ENCODE measurements at places on chromosomes 5 and 9.

DNA sequence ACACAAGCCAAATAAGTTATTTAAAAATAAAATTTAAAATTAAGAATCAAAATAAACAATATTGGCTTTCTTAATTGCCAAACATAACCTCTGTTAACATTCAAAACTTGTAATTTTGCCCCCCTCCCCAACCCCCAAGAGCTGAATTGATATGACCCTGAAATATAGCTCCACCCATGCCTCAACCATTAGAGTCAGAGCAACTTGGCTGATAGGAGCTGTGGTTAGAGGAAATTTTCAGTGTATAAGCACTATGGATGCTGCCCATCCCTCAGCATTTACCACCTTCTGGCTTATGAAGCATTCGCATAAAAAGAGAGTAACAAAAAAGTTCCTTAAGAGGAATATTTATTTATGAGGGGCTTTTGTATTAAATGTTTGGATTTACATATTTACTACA, 6.1 kb downstream of the POC5 start:
- no peak for DNase-seq

GRCh38 chr5:156109317-156110023, 217.5 kb upstream of the SGCD start:
- DNase-seq, result peak; percentile 74

GRCh38 chr5:170097934-170098333, 7.8 kb upstream of the FOXI1 start:
- no peak for DNase-seq

DNA sequence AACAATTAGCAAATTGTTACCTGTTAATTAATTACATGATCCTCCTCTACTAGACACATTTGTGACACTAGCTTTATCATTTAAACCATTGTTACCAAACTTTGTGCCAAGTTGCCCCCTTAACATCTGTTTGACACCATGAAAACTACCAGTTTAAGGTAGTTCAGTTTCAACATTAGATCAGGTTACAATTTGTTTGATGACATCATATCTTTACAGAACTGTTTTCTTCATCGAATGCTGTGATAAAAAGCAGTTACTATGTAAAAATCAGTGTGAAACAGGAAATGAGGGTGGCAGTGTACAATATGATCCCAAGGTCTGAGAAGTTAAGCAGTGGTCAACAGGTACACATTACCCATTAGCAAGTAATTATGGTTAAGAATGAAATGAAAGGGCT, 17.7 kb downstream of the GIN1 start:
- no peak for DNase-seq

DNA sequence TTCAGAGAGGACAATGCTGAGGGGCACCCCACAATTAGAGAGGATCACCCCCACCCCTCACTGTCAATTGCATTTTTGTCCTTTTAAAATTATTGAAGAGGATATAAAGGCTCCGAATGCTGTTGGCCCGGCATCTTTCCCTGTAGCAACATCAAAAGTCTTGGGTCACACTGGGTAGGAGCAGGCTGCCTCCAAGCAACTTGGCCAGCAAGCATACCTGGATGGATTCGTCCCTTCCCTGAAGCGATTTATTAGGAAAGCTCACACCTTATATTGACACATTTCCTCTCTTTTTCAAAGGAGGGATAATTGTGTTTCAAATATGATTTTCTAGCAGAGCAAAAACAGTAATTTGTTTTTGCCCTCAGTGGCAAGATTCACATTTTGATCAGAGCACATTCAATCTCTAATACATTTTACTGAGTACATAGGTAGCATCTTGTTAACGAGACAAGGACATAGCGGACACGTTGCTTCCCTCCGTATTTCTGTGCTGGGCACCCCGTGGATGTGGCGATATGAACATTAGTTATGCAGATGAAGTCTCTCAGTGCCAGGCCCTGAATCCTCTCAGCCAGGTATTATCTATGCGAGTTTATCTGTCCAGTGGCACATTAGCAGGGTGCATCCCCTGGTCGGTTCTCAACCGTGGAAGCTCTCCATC, 321.5 kb downstream of the NTRK2 start:
- DNase-seq, result no peak

- peak; percentile 2 for DNase-seq
These were observed 1.6 kb downstream of the BTNL3 start for GRCh38 chr5:180990086-180990881.

DNA sequence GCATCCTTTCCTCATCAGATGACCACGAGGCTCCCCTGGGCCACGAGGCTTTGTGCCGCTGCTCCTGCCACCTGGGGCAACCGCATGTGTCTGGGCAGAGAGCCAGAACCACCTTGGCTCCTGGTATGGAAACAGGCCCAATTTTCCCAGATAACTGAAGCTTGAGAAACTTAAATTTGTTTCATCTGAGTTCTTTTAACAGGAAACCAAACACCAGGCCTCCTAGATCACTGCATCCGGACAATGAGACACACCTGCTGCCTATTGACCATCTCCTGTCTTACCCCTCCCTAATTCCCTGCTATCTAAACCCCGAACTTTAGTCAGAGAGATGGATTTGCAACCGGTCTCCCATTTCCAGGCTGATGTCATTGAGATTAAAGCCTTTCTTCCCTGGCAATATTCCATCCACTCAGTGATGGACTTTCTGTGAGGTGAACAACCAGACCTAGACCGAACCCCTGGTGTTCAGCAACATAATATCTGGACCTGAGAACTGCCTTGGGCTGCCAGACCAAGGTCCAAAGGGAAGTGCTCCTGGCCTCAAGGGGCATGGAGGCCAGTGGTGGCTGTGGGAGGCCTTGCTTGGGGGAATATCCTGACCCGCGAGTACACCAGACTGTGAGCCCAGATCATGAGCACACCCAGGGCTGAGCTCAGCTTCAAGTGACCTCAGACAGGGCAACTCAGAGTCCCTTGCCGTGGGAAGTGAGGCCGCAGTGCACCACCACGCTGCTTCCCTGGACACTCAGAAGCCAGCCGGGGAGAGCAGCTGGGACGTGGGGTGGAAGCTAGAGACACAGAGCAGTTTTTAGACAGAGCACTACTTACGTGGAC, 199.7 kb downstream of the HSPA4 start:
- no peak for DNase-seq

DNA sequence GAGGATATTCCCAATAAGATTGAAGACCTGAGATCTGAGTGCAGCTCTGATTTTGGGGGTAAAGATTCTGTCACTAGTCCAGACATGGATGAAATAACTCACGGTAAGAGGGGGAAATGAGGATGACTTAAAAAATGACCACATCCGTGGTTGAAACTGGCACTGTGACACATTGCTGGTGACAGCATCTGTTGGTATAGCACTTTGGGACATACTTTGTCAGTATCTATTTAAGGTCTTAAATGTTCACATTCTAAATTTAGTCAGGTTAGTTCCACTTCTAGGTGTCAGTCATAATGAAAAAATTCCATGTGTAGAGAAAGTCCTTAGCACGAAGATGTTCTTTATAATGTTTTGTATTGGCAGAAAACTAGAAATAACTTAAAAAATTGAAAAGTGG, 70.9 kb downstream of the GAPVD1 start:
- peak; percentile 29 for DNase-seq

DNA sequence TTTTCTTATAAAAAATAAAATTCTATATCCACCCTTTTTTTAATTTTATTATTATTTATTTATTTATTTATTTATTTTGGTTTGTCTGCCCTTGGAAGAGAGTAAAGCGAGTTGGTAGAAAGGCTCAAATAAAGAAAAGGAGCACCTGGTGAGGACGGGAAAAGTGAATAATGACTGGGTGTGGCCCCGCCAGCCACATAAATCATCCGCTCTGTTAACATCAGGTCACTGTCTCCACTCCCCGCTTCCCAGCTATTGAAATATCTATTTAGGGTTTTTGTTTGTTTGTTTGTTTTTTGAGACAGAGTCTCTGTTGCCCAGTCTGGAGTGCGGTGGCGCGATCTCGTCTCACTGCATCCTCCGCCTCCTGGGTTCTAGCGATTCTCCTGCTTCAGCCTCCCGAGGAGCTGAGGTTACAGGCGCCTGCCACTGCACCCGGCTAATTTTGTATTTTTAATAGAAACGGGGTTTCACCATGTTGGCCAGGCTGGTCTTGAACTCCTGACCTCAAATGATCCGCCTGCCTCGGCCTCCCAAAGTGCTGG, 844 bp downstream of the POLR3G start:
- no peak for DNase-seq

DNA sequence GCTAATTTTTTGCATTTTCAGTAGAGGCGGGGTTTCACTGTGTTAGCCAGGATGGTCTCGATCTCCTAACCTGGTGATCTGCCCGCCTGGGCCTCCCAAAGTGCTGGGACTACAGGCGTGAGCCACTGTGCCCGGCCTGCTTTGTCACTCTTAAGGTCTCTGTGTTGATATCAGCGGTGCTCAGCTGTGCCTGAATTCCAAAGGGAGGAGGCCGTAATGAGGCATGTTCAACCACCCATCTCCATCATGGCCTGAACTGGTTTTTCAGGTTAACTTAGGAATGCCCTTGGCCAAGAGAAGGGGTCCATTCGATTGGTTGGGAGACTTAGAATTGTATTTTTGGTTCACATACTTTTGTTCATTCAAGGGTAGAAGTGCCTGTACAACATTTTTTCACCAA, 22.0 kb downstream of the HSD17B3 start:
- no peak for DNase-seq

GRCh38 chr9:5801739-5802113, 31.2 kb downstream of the ERMP1 start:
- DNase-seq, result peak; percentile 33

DNA sequence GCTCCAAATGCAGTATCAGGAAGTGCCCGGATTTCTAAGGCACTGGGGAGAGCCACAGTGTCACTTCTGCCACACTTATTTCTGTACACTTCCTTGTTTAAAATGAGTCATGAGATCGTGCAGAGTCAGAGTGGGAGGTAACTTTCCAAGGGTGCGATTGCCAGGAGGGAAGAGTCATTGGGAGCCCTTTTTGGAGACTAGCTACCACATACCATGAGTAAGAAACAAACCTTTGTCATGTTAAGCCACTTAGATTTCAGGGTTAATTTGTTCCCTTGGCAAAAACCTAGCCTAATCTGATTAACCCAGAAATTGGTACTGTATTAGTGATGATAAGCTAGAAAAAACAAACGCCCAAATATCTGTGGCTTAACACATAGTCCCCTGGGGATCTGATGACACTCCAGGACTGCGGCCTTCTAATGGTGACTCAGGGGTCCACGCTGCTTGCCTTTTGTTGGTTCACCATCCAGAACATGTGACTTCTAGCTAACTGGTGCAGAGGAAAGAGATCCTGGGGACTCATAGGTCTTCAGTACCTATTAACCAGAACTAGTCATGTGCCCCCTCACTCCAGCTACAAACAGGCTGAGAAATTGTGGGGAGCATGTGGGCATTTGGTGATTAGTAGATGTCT, 48.6 kb upstream of the TLE1 start:
- DNase-seq, result peak; percentile 98

GRCh38 chr5:131684051-131684450, 49.0 kb upstream of the RAPGEF6 start:
- no peak for DNase-seq

- no peak for DNase-seq
These were observed 137.4 kb downstream of the LPAR1 start for GRCh38 chr9:110900917-110901316.

DNA sequence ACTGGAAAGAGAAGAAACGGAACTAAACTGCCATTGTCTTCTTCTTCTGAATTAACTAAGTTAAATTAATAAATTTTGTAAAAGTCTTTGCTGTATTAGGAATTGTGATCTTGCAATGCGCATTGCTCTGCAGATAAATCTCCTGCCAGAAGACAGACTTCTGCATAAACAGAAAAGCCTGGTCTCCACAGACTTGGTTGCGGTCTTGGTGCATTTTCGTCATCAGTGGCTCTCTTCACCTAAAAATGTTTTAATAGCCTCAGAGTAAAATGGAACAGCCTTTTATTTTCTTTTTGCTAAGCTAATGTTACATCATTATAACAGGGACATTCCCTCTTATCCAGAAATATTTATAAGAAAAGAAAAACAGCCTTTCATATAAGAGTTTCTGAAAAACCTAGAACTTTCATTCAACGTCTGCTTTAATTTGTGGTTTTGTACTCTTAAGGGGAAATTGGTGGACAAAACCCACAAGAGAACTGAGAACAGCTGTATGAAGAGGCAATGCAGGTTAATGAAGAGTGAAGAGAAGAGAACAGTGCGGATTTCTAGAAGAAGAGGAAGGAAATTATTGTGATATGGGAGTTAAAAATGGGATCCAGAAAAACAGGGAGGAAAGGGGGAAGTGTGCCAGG, 10.1 kb downstream of the IFNA5 start:
- DNase-seq, result no peak

DNA sequence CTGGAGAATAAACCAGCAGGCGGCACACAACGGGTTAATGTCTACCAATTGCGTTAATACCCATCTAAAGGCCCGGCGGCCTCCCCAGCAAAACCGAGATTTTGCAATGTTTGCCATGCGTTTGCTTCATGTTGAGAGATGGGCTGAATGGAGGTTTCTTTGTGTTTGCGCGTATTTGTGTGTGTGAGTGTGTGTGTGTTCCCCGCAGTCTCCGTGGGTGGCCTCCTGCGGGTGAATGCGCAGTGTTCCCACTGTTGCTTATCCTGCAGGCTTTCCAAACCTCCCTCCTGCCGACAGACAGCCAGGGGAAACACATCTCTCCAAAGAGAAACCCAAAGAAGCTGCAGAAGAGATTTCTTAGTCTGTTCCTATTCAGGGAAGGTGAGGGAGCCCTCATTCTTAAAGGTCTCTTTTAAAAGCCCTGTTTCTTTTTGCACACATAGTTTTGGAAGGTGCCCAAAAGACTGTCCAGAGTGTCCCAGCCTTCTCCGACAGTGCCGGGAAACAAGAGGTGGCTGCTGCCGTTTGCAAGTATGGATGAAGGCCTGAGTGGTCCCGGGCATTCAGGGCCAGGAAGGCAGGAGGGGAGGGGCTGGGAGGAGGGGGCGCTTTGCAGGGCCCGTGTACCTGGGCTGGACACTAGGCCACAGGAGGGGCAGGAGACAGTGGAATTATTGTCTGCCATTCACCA, 103.8 kb upstream of the ERCC6L2 start:
- DNase-seq, result peak; percentile 32

GRCh38 chr5:41346609-41347008, 133.3 kb upstream of the C6 start:
- DNase-seq, result no peak

- no peak for DNase-seq
These were observed 39.1 kb downstream of the CTNNA1 start for GRCh38 chr5:138792195-138792790.

DNA sequence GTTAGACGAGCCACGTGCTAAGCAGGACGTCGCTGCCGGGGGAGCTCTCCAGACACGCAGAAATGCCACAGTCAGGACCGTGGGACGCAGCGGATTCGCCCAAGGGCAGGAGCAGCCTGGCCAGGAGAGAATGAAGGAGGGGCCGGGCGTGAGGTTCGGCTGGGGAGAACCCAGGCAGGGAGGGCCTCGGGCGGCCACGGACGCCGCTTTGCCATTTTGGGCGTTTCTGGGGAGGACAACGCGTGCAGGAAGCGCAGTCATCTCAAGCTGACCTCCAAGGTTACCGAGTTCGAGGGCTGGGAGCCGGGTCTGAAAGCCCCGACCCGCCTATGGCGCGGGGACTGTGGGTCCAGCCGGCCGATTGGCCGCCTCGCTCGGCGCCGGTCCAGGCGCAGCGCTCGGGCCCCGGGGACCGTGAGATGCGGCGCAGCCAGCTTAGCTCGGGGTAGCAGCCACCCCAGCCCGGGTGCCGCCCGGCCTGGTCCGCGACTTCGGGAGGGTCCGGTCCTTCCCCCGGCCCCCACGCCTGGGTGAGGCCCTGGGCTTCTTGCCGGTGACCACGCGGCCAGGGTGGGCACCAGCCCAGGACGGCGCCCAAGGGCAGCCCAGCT, 760 bp upstream of the MAN1B1 start:
- peak; percentile 48 for DNase-seq
